Sciatic nerve (tissue), 2 donors: ENCODE measurements at places on chromosomes 1 and 21. TPM values are rescaled to one million over a fixed set of nuclear protein-coding genes. Genes with fewer than 3 reads are reported as not detected.

The RXFP4 gene
- not detected for total RNA-seq

The TEDDM1 gene
- total RNA-seq, result not detected

The POU3F1 gene
- 19.1 TPM for total RNA-seq

The PLPPR4 gene
- total RNA-seq, result 6.6 TPM

The CD5L gene
- 0.27 TPM for total RNA-seq

The NCAM2 gene
- 41.2 TPM for total RNA-seq

The RRP1B gene
- total RNA-seq, result 18.1 TPM

The ACKR1 gene
- 156 TPM for total RNA-seq

The PADI2 gene
- total RNA-seq, result 21.2 TPM

The FCGR3B gene
- total RNA-seq, result 20.7 TPM

The CLCA1 gene
- total RNA-seq, result not detected
